ENCODE measurements at places on chromosomes 5 and 9.

DNA sequence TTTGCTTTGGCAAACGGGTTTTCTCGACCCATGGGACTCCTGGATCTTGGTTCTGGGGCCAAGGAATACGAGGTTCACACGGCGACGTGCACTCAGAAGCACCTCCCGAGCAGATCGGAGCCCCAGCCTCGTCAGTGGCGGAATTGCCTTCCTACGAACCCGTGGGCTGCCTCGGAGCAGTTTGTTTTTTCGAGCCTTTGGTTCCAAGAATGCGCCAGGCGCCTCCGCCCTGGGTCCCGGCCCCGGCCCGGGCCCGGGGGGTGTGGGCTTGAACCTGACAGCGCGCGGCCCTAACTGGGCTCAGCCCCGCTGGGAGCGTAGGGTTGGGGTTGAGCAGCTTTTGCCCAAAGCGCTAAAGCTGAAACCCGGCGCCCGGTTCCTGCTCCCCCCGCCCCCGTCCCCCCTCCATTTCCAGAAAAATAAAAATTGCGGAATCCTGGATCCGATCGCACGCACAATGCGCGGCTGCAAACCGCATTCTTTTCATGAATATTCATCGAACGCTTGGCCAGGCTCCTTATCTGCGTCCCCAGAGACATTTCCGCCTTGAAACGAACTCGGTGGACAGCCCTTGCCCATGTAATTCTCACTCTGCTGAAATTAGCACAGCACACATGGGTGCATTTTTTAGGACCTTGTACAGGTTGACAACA, 1.0 kb downstream of the BASP1 start:
- peak; percentile 73 for DNase-seq

DNA sequence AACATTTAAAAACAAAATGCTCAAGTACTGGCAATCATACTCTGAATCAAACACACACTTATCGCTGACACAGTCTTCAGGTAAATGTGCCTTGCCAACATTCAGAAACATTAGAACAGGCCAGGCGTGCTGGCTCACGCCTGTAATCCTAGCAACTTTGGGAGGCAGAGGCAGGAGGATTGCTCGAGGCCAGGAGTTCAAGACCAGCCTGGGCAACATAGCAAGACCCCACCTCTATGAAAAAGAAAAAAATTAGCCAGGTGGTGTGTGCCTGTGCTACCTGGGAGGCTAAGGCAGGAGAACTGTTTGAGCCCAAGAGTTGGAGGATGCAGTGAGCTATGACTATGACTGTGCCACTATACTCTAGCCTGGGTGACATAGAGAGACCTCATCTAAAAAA, 20.6 kb downstream of the DROSHA start:
- no peak for DNase-seq

GRCh38 chr9:84701801-84702200, 32.3 kb downstream of the NTRK2 start:
- no peak for DNase-seq

GRCh38 chr9:91349115-91349555, 12.6 kb downstream of the AUH start:
- DNase-seq: no peak

- DNase-seq: peak; percentile 95
Observed at GRCh38 chr5:150516011-150516410, 8.1 kb downstream of the NDST1 start.

DNA sequence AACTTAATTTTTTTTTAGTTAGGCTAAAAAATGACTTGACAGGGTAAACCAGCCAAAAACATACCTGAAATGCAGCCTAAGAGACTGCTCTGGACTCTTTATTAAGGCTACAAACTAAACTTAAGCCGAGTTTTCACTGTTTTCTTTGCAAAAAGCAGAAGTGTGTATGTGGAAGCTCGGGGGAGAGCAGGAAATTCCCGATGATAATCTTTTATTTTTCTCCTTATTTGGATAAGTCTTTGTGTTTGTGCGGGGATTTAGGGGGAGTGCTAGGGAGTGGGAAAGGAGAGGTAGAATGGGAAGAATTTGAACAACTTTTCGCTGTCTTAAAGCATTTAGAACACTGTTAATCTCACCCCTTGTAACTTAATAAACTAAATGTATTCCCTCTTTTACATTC, 30.7 kb upstream of the GPR21 start:
- DNase-seq: peak; percentile 25

DNA sequence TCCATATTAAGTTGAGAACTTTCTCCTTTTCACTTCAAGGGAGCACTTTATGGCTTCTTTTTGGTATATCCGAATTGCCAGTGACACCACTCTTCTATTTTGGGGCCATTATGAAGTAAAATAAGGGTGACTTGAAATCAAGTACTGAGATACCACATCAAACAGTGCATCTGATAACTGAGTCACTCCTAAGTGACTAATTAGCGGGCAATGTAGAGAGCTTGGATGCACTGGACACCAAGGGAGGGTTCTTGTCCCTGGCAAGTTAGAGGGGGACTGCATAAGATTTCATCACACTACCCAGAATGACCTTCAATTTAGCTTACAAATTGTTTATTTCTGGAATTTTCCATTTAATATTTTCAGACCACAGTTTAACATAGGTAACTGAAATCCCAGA, 813.9 kb upstream of the CDH10 start:
- DNase-seq: no peak

DNA sequence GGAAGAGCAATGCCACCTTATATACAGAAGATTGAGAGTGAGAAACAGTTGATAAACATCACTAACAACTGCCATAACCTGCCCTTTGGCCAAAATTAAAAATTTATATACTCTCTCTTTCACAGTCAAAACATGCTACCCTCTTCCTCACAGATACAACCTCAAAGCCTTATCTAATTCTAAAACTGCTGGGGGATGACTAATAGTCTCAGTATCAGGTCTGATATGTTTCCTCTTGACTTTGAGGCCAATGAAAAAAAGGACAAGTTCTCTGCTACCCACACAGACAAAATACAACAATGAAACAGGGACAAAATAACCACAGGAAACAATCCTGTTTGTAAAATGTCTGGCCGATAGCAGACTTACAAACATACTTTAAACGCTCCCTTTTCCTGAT, 485.6 kb upstream of the NUDT12 start:
- no peak for DNase-seq

- no peak for DNase-seq
Observed at GRCh38 chr9:20597862-20598261, 24.4 kb downstream of the MLLT3 start.

- DNase-seq: no peak
Observed at GRCh38 chr9:136852664-136853595, 784 bp downstream of the MAMDC4 start.

GRCh38 chr5:142036918-142037317, 24.1 kb upstream of the GNPDA1 start:
- DNase-seq: no peak

GRCh38 chr9:98750364-98751060, 41.8 kb upstream of the GABBR2 start:
- DNase-seq: peak; percentile 29

GRCh38 chr5:55146080-55146479, 13.9 kb upstream of the GPX8 start:
- DNase-seq: no peak

DNA sequence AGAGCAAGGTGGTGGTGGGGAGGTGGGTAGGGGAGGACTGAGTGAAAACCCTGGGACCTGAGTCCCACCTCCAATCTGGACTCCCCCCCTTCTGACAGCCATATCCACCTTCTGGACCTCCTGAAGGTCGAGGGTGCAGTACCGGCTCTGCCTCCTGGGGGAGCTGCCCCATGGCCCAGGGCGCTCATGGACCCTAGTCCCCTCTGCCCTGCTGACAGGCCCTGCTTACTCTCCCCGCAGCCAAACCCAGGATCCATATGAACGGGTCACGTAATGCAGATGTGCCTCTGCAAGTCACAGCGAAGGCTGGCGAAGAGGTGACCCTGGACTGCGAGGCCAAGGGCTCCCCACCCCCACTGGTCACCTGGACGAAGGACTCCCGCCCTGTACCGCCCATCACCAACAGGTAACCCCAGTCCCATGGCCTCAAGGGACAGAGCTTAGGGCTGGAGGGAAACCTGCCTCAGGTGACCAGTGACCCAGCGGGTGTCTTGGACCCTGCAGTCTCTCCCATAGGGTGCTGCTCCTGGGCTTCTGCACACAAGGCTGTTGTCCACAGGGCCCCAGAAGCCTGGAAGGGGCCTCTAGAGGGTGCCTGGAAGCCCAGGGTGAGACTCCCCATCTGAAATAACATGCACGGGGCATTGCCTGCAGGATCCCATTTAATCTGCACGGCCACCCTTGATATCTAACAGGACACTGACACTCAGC, 61.7 kb downstream of the HMCN2 start:
- DNase-seq: peak; percentile 45

- no peak for DNase-seq
Observed at GRCh38 chr9:86406366-86406765, 52.2 kb upstream of the TUT7 start.

- peak; percentile 76 for DNase-seq
Observed at GRCh38 chr5:59799668-59800346, 93.7 kb downstream of the PDE4D start.

DNA sequence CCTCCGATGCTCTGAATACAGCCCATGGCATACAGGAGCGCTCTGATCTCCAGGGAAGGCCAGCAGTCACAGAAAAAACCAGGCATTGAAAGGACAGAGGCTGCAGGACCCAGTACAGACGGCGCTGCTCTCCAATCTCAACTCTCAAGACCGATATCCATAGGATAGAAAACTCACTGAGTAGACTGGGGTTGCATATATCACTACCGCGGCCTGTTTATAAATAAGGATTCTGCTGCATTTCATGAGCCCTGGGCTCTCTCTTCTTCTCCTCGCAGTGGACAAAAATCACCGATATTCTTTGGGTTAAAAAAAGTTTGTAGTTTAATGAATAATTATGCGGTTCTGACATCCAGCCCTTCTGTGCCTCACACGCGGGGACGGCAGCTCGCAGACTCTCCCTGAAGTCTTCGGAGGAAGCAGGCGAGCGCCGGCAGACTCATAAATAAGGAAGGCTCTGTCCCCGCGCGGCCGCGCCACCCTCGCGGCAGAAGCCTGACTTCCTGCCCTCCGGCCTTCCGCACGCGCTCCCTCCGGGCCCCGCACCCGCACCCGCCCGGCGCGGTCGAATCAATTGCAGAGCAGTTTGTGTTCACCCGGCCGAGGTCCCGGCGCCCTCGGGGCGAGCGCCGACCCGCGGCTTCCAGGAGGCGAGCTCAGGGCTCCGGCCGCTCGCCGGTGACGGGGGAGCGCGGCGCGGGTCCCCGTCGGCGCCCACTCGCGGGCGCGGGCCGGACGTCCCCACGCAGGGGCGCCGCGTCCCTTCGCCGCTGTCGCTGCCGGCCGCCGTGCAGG, at the start of gene FAM78A:
Gene FAM78A (minus strand): TSS at position 417 of the 795 bp plus-strand sequence. CDS start 331 bp downstream, at position 86.
- peak; percentile 70 for DNase-seq

DNA sequence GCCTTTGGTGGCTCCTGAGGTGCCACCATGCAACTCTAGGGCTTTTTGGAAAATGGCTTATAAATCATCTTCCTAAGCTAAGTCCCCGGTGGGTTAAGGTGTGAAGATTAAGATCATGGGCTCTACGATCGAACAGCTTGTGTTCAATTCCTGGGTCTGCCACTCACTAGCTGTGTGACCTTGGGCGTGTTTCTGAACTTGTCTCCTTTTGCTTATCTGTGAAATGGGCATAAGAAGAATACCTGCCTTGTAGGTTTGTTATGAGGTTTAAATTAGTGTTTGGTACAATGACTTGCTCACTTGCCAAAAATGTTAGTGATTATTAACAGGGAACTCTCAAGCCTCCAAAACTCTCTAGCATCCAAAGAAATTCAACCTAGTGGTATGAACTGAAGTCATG, 119.2 kb upstream of the PITX1 start:
- no peak for DNase-seq

GRCh38 chr9:79432485-79432884, 139.3 kb upstream of the TLE4 start:
- peak; percentile 11 for DNase-seq

DNA sequence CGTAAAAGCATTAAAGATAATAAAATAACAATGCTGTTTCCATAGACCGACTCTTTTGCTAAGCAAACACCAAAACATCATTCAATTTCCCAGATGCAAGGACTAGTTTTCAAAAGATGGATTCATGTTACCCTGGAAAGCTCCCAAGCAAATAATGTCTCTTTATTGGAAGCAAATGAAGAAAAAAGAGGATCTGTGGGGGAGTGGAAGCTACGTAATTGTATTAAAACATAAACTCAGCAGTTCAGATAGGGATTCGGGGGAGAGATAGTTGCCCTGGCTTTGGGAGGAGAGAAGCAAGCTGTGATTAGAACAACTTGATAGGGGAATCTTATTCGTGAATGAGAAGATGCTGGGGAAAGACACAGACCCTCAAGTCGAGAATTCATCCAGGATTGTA, 491.0 kb upstream of the CLINT1 start:
- DNase-seq: no peak

GRCh38 chr9:89919171-89919681, 314.4 kb downstream of the GADD45G start:
- peak; percentile 68 for DNase-seq

DNA sequence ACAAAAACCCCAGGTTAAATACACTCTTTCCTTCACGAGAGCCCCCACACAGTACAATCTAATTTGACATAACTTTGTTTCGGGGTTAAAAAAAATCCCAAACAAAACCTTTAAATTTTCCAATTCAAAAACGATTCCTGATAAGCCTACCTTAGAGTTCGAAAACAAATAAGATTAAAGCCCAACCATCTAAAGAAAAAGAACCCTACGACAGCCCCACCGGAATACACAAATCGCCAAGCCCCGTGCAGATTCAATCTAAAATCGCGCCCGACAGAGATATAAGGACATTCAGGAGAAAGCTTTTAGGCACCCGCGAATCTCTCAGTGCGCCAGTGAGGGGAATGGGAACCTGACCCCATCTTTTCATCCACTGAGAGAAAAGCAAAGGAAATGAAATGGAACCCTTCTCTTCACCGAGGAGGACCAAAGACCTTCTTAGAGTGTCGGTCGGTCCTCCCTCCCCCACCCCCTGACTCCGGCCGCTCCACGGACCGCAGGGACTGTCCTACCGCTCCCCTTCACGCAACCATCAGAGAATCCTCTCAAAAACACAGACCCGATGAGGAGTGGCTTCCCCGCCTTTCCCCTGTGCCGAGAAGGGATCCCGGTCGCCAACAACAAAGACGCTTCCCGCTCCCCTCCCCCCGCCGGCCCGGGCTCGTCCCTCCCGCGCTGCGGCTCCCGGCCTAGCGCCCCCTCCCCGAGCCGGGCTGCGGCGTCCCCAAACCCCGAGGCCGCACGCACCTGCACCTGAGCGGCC, 925 bp downstream of the ABHD17B start:
- peak; percentile 68 for DNase-seq

DNA sequence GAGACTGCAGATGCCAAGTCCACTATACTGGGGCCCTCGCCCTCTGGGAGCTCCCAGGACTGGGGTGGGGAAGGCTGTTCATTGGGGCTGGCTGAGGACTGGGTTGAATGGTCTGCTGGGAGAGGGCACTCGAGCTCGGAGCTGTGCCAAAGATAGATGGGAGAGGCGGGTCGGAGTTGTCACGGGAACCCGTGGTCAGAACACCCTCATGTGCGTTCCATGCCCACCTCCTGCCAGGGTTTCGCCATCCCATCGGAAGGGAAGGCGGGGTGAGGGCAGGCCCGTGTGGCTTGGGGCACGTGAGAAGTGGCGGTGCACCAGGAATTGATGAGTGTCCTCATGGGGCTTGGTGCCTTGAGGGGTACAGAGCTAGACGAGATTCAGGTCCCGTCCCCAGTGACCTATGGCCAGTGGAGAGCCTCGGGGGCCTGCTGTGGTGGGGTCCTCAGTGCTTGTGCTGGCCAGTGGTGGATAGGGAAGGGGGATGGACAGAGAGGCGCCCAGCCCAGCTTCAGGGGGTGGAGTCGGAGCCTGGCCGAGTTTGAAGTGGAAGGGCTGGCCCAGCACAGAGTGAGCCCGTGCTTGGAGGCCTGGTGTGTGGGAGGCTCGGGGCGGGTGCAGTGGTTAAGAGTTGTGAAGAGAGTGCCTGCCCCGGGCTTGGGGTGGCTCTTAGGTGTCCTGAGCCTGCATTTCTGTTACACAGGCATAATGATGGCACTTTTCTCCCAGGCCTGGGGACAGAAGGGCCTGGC, 4.3 kb downstream of the CACFD1 start:
- no peak for DNase-seq

Data from hematopoietic multipotent progenitor cell treated with erythropoietin and hydrocortisone succinate and interleukin-3 and kit ligand, for 6 days (in vitro differentiated cells).